ENCODE measurements at places on chromosomes 1 and 21.

GRCh38 chr1:84749427-84749826 lies 59.2 kb upstream of the SSX2IP start:
- no peak for DNase-seq

GRCh38 chr1:115063228-115063901 lies 25.9 kb downstream of the TSPAN2 start:
- DNase-seq: no peak

DNA sequence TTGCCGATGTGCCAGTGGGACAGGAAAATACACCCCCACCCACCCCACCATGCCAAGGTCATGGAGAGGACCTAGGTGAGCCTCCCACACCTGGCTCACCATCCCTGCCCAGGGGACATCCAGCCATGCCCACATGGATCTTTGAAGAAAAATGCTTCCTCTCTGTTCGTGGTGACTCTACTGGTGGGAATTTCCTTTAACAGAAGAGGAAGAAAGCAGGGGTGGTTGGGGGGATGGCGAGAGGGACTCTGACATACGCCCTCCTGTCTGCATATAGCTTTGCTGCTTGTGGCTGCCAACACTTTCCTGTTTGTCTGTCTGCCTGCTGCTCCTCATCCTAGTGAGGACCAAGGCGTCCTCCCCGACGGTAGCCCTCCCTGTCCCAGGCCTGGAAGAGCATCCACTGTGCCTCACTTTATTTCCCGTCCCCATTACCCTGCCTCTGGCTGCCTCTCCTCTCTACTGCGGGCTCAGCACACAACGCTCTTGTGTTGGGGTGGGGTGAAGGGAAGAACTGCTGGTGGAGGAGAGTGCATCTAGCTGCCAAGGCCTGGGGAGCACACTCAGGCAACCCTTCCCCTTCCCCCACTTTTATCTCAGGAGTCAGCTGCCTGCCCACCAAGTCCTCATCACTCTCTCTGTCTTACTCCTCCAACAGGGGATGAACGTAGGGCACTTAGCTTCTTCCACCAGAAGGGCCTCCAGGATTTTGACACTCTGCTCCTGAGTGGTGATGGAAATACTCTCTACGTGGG lies 2.5 kb downstream of the SEMA4A start:
- DNase-seq: no peak

GRCh38 chr1:221392453-221392852 lies 349.4 kb downstream of the DUSP10 start:
- DNase-seq: no peak

GRCh38 chr1:181680871-181681270 lies 197.6 kb downstream of the CACNA1E start:
- no peak for DNase-seq

GRCh38 chr21:43354026-43354420 lies 72.9 kb downstream of the SIK1 start:
- no peak for DNase-seq

GRCh38 chr1:152067150-152067549 lies 21.7 kb downstream of the TCHHL1 start:
- no peak for DNase-seq

GRCh38 chr1:3350506-3351261 lies 103.8 kb upstream of the ARHGEF16 start:
- DNase-seq: no peak

Data from cortex of kidney (tissue), 1 donor.